ENCODE measurements at places on chromosomes 2 and 18. TPM values are rescaled to one million over a fixed set of nuclear protein-coding genes. Genes with fewer than 3 reads are reported as not detected.

DNA sequence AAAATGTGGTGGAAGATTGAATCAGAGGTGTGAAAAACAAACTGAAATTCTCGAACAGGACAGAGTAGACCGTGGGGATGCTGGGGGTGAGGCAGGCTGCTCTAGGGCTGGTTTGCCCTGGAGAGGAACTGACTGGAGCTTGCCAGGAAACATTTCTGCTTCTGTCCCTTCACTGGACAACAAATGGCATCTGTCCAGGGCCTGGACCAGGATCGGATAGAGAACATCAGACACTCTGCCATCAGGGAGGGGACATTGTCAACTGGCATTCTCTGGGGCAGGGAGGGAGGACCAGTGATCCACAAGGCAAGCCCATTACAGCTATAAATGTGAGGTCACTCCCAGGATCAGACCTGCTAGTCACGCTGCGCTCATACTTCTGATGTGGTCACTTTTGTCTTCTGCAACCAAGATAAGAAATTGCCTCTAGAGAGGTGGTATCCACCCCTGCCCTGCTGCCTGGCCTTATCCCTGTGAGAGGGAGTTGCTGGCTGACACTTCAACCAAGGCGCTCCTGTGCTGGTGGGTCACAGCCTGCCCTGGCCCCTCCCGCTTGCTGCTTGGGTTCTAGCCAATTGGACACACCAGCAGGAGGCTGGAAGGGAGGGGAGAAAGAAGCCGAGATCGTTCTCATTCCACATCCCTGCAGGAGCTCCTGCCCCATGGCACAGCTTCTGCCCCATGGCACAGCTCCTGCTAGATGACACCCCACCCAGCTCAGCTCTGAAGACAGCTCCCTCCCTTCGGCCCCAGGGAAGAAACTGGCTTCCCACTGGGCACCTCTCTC, 8.7 kb downstream of the NPPC start:
- DNase-seq, result no peak

DNA sequence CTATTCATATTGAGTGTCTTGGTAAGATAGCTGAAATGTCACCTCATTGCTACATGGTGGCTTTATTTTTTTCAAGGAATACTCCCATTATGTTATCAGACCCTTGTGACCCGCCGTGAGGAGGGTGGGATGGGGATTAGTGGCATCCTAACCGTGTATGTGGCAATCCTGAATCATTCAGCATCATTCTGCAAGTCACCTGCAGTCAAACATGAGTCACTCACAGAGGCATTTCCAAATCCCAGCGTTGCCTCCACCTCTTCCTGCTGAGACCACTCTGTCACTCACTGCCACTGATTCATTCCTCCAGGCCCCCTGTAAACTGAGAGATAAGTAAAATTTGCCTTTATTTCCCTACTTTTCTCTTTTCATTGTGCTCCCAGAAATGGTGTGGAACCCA, 307.4 kb upstream of the KLHL29 start:
- DNase-seq, result peak; percentile 58

- peak; percentile 74 for DNase-seq
Measured at GRCh38 chr2:227188292-227188691, 23.9 kb downstream of the COL4A3 start.

GRCh38 chr18:75090336-75090735, 118.6 kb downstream of the PTGR3 start:
- DNase-seq, result no peak

DNA sequence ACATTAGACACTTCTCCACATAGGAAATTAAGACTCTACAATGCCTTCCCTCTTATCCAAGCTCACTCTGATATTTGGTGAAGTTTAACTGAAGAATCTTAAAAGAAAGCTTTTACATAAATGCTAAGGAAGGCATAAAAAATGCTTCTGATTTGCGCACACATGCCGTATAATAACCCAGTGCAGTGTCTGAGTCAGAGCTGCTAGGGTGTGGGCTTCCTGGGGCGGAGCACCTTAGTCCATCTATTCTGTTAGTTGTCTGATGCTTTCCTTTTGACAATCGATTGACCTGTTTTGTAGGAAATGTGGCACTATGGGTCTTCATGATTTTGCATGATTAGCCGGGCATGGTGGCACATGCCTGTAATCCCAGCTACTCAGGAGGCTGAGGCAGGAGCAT, 231.5 kb downstream of the AFF3 start:
- peak; percentile 27 for DNase-seq

- DNase-seq, result no peak
Measured at GRCh38 chr2:29052807-29053206, 21.5 kb downstream of the PCARE start.

- DNase-seq, result no peak
Measured at GRCh38 chr18:46160050-46160798, 56.0 kb downstream of the HAUS1 start.

GRCh38 chr2:72963423-72964145, 46.3 kb downstream of the EMX1 start:
- DNase-seq, result peak; percentile 10

- DNase-seq, result no peak
Measured at GRCh38 chr18:78054801-78055200, 805.2 kb downstream of the GALR1 start.

DNA sequence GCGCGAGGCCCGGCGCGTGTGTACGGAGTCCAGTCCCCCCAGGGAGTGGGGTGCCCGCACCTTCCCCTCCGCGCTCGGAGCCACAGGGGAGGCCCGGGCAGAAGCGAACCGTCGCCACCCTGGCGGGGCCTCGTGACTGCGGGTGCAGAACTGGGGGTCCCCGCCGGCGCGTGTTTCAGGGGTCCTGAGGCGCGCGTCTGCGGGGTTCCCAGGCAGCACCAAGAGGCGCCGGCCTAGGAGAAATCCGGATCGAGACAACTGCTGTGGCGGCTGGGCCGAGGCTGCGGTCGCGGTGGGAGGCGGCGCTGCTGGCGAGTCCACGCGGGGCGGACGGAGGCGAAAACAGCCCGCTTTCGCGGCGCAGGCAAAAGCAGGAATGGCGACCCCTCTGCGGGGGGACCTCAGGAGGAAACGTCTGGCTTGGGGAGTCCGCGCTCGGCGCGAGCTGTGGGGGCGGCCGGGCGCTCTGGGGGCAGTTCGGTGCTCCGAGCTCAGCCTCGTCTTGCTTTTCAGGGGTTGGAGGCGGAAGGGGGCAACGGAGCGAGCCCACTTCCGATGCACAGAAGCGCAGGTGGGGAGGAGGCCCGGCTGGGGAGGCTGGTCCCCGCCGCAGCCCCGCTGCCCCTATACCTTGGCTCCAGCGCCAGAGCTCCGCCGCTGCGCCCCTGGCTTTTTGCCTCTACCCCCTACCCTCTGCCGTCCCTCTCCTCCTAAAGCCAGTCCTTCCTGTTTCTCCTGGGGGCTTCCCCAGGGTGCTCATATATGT, 81.5 kb upstream of the LDLRAD4 start:
- no peak for DNase-seq

GRCh38 chr2:3432693-3433338, 53.3 kb downstream of the TRAPPC12 start:
- no peak for DNase-seq

DNA sequence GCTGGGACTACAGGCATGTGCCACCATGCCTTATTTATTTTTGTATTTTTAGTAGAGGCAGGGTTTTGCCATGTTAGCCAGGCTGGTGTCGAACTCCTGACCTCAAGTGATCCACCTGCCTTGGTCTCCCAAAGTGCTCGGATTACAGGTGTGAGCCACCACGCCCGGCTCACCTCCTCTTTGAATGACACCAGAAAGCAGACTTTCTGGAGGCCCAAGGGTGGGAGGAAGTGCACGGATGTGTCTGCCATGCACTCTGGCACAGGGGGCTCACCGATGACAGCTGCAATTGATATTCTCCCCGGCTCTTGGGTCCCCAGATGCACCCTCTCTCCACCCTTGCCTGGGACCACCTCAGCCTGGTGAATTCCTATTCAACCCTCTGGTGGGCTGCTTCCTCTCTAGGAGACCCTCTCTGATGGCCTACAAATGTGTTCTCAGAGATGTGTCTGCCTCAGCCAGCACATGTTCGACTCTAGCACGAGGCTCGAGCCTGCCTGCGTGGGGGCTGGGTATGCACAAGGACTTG, 87.3 kb downstream of the SEPTIN10 start:
- DNase-seq, result no peak

The DYSF gene
- total RNA-seq, result 2.3 TPM

The NCKAP5 gene
- 0.47 TPM for total RNA-seq

The ACYP2 gene
- 4.7 TPM for total RNA-seq

The FAM110C gene
- total RNA-seq, result not detected

The GDF7 gene
- total RNA-seq, result 0.33 TPM

The TSPYL6 gene
- total RNA-seq, result not detected

The CFC1 gene
- not detected for total RNA-seq

The LCT gene
- total RNA-seq, result not detected

The KIF1A gene
- total RNA-seq, result 0.14 TPM
